NCI-H69 (cell line): ENCODE measurements at places on chromosomes 4 and X.
A peak's percentile ranks its signal among the peaks of the same experiment; 100 is the strongest.

DNA sequence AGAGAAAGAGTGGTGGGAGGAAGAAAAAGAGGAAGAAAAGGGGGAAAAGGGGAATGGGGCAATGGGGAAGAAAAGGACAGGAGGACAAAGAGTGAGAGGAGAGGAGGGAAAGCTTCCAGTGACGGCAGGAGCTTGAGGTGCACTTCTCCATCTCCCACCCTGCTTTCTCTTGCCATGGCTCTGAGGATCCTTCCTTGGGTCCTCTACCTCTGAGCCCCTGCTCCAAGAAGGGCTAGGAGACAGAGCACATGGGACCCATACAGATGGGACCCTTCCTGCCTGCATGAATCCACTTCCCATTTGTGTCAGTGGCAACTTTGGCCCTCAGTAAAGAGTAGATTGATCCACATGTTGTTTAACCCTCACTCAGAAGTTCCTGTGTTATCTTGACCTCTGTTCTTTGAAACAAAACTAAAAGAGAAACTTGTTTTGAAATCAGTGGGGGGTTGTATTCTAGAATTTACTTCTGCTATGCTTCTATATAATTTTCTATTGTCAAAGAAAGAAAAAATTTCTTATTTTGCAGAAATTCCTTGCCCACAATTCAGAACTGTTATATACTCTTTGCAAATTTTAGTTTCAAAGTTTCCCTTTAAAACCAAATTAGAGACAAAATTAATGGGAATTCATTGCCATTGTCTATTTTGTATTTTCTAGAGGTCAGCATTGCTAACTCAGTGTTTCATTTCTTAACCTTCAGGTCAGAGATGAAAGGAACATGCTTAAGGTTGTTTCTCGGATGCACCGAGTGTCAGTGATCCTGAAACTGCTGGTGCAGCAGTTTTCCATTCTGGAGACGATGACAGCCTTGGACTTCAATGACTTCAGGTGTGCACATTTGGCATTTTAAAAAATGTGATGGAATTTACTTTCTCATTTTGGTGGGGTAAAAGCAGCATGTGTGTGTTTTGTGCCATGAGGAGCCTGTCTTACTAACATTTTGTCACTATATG is 5.0 kb downstream of the TDO2 start:
- DNase-seq, result no peak

GRCh38 chr4:119093042-119093827 is 42.4 kb upstream of the MYOZ2 start:
- DNase-seq, result peak; percentile 3

DNA sequence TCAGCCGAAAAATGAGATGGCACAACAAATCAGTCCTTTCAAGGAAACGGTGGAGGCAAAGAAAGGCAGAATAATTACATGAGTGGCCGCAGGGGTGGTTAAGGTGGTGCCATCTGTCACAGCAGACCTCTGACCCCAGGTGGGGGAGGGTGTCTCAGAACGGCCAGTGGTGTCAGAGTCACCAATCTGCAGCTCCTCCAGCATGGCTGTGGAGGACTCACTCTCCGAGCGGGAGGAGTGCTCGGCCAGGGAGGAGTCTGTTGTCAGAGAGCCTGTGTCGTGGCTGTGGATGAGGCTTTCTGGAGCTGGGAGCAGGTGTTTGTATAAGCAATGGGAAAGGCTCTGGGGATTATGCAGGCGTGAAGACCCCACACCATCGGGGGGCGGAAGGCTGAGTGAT is 130.3 kb upstream of the PDLIM3 start:
- DNase-seq, result peak; percentile 85

DNA sequence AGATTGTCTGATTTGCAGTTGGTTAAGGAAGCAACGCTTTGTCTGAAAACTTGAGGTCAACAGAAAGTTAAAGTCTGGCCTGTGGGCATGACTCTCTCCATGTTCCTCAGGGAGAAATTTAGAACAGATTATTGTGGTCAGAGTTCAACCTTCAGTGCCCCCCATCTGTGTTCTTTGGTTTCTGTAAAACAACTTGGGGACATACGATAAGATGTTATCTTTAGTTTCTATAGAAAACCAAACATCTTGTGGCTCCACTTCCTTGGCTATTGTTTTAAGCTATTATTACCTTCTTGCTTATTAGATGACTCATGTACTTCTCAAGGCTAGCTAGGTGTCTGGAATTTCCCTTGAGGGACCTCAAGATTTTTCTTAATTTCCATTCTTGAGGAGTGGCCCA is 507.7 kb downstream of the PDHA2 start:
- no peak for DNase-seq

DNA sequence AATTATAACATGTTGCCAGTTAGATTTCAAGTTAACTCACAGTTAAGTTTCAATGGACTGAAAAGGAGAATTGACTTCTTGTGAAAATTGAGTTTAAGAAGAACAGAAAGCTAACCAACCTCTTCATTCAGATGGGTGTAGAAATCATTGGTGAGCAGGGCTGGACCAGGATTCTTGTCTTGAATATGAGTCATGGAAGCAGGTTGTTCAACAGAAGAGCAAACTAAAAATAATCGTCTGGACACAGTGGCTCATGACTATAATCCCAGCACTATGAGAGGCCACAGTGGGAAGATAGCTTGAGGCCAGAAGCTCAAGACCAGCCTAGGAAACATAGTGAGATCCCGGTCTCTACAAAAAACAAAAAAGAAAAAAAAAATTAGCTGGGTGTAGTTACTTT is 98.2 kb downstream of the ARSJ start:
- DNase-seq, result no peak

DNA sequence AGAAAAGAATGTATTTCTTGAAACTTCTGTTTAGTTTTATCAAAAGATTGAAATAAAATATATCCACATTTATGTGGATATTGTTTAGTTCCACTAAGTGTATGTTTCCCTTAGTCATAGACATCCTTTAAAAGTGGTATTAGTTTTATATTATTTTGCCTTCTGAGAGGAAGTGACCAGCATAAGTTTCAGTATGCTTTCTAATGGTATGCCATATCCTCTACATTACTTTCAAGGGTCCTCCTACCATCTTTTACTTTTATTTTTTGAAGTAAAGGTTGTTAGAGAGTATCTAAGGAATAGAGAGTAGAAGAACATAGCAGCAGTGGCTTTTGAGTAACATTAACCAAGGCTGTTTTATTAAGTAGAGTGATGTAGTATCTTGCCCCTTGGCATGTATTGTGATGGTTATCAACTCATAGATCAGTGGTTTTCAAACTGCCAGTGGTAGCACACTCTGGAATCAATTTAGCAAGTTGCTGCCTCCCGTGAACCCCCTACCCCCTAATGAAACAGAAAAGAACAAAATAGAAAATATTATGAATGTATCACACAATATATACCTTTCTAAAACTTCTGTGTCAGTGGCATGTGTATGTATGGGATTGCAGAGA is 44.8 kb downstream of the RBPJ start:
- DNase-seq, result no peak

- DNase-seq, result no peak
Observed at GRCh38 chrX:104282166-104282725, 27.5 kb upstream of the ESX1 start.

- DNase-seq, result peak; percentile 19
Observed at GRCh38 chr4:79872738-79873137, 200.3 kb downstream of the ANTXR2 start.

GRCh38 chr4:38160487-38161207 is 200.4 kb downstream of the PTTG2 start:
- DNase-seq, result peak; percentile 76

DNA sequence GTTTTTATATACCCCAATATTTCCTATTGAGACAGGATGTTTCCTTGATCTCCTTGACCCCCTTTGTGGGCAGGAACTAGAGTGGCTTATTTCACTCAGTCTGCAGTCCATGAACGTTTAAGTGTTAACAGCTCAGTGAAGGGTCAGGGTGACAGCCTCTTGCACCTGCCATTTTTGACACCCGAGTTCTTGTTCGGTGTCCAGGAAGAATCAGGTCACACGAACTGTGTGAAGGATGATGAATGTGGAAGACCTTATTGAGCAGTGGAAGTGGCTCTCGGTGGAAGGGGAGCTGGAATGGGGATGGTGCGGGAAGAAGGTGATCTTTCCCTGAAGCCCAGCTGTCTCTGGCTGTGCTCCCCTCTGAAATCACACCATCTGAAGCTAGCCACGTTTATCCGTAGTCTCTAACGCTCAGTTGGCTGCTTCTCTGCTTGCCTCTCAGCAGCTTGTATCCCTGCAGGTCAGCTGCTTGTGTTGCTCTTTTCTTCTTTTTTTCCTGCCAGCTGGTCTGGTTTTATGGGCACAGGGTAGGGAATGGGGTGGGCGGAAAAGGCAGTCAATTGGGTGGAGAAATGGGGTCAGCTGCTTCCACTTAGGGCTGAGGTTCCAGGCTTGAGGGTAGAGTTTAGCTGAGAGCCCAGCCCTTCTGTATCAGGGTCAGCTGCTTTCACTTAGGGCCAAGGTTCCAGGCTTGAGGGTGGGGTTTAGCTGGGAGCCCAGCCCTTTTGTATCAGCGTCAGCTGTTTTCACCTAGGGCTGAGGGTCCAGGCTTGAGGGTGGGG is 29.0 kb upstream of the CCNG2 start:
- DNase-seq, result peak; percentile 46

GRCh38 chr4:74675673-74676279 is 118.5 kb downstream of the BTC start:
- peak; percentile 41 for DNase-seq

DNA sequence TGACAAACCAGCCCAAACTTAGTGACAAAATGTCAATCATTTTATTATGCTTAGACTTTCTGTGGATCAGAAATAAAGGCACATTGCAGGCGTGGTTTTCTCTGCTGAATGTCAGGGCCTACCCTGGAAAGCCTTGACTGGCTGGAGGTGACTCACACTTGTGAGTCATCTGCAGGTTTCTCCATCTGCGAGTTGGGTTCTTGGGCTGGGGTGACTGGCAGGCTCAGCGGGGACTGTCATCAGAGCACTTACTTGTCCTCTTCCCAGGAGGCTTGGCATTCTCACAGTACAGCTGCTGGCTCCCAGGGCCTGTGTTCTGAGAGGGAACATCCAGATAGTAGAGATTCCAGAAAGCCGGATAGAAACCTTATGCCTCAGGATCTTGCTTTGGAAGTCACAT is 153.8 kb upstream of the AGA start:
- peak; percentile 69 for DNase-seq

DNA sequence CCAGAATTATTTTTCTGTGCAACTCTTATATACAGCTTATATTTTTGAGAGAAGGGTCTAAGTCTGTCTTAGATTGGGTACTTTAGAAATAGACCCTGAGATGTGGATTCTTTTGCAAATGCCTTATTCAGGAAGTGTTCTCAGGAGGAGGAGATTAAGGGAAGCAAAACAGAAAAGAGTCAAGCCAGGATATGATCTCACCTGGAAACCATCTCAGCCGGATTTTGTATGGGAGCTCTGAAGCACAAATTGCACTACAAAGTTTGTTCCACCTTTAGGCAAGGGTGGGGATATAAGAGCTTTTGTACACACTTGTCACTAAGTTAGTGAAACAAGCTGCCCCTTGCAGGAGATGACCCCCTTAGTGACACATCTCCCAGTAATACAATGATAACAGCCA is 121.2 kb upstream of the GRPR start:
- no peak for DNase-seq

- DNase-seq, result no peak
Observed at GRCh38 chr4:73822389-73822788, 14.1 kb upstream of the CXCL6 start.
